NCI-H187 (cell line): ENCODE measurements at places on chromosomes 3 and 15.

GRCh38 chr3:16119887-16120286 lies 54.6 kb upstream of the GALNT15 start:
- no peak for DNase-seq

GRCh38 chr3:161567577-161568361 lies 71.2 kb downstream of the OTOL1 start:
- no peak for DNase-seq

- no peak for DNase-seq
Observed at GRCh38 chr3:171001957-171002694, 24.4 kb downstream of the SLC2A2 start.

- DNase-seq: peak; percentile 8
Observed at GRCh38 chr15:48221885-48222284, 15.8 kb downstream of the SLC12A1 start.

GRCh38 chr3:5188419-5189221 lies 1.1 kb downstream of the EDEM1 start:
- no peak for DNase-seq

DNA sequence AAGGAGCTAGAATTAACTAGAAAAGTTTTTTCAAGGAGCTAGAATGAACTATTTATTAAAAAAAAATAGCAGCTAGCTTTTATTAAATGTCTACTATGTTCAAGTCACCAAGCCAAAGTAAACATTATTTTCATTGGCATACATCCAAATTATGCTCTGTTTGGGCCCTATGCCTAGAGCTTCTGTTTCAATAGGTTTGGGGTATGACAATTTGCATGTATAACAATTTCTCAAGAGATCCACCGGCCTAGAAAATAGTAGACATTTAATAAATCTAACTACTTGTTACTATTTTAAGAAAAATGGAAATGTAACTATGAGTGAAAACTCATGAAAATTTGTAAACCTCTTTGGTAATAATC lies 8.0 kb downstream of the GABRR3 start:
- DNase-seq: no peak

DNA sequence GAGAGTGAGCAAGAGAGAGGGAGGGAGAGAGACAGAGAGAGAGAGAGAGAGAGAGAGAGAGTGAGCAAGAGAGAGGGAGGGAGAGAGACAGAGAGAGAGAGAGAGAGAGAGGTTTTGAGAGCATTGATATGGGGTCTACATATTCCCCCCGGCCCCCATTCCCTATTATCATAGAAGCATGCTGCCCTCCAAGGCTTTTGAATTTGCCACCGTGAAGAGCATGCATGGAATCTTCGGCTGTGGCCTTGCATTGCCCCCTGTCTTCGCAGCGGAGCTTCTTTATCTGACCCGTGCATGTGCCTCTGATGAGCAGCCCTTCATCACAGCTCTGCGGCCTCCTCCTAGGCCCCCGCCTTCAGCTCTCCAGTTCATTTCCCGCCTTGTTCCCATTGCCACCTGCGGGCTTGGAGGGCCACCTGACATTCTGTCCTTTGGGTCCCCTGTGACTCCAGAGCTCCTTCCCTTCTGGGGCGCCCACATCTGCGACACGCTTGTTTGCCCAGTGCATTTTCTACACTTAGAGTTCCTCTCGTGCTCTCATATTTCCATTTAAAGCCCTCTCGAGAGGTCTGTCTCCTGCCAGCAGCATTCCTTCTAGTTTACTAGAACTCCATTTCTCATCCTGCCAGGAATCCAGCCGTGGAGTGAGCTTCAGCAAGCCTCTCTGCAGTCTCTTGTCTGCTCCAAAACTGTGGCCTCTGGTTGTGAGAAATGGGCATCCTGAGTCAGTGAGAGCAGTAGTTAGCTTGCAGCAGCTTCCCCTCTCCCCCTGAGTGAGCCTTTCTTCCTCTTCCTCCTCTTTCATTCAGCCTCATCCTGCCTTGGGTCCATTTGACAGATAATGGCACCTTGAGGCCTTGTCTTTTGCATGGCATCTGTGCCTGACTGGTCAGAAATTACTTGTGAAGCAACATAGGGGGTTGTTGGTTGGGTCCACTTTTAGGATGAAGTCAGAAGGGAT lies 25.3 kb downstream of the LPP start:
- peak; percentile 89 for DNase-seq

- no peak for DNase-seq
Observed at GRCh38 chr3:15505479-15506165, 15.9 kb downstream of the COLQ start.

GRCh38 chr15:58179741-58180381 lies 41.7 kb downstream of the AQP9 start:
- no peak for DNase-seq

DNA sequence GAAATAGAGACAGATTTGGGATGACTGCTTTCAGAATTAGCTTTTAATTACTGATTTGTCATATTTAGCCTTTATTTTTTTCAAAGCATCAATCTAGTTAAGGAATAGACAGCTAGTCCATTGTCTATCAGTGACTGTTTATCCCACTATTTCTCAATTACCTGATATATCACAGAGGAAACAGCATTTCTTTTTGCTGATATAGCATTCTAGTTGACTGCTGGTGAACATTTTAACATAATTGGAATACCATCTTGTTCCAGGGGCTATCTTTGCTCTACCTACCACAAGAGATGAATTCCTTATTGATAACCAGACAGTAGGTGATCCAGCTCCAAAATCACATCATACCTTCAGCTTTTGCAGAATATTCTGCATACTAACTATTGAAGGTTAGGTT lies 982.7 kb downstream of the SQOR start:
- no peak for DNase-seq

DNA sequence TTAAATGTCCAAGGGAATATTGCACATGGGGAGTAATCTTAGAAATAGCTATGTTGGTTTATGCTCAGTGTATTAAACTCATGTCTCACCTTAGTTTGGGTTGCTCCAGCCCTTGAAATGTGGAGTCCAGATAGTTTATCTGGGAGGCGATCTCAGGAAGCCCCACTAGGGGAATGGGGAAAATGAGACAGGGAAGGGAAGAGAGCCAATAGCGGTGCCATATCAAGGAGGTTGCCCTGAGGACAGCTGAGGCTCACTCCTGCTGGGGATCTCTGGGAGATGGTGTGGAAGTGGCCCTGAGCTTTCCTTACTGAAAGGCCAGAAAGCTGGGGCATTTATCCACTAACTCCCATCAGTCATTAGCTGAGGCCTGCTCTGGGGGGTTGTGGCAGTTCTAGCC lies 43.3 kb upstream of the POLR2M start:
- DNase-seq: no peak

DNA sequence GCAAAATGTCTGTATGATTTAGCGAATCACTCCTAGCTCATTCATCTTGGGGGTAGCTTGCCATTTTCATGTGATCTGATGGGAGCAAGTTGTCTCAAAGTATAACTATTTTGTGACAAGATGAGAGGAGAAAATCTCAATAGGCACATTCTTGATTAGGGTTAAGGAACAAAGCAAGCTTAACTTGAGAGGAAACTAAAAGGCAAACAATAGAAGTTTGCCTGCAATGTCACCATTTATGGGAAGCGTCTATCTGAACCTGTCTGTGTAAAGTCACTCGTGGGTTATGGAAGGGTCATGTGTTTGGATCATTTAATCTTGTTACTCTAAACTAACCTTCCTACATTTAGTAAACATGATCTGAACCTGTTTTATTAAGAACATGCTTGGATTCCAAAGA lies 232.5 kb downstream of the CDIN1 start:
- DNase-seq: no peak

DNA sequence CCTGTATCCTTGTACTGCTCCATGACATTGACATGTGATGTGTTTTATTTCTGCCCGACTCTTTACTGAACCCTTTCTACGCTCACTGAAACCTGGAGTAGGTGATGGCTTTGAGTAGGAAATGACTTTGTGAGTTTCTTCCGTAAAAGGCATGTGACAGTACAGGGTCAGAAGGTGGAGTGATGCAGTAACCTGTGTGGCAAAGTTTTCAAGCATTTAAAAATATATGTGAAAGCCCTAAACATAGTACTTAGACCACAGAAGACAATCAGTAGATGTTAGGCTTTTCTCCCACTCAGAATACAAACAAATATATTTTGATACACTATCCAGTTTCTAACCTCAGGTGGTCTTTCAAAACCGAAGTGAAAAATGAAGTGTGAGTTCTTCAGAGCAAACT lies 31.3 kb upstream of the SACM1L start:
- DNase-seq: no peak

DNA sequence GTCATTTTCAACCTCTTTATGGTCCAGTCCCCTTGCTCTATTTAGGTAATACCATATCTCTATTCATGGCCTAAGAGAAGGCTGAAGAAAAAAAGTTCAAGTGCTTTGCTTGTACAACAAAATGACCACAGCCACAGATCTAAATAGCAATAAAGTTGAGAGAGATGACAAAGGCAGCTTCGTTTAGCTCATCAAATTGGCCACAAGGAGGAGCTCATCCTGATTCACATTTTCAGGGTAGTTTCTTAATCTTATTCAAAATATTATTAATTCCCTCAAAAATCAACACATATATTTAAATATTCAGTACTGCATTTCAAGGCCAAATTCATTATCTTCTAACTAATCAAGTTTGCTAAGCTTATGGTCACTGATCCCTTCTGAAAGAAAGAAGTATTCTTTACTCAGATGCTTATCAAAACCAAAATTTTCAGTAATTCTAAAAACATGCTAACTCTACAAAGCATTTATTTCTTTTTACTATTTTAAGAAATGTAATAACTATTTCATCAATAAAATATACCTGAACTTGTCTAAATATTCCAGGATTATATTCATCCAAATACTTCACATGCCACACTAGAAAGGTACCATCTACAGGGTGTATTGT lies 85.5 kb downstream of the DMXL2 start:
- DNase-seq: no peak

DNA sequence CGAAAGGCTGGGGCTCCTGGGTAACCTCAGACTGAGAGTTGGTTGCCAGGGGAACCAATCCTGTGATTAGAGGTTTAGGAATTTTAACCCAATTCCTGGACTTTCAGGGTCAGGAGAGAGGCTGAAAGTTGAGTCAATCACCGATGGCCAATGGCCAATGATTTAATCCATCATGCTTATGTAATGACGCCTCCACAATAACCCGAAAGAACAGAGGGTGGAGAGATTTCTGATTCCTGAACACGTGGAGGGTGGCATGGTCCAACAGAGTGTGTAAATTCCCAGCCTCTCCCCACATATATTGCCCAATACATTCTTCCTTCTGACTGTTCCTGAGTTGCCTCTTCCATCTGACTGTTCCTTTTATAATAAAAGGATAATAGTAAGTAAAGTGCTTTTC lies 137.2 kb upstream of the CBLB start:
- no peak for DNase-seq

GRCh38 chr3:31636694-31637442 lies 104.1 kb downstream of the STT3B start:
- no peak for DNase-seq

GRCh38 chr3:188278717-188279324 lies 124.9 kb downstream of the LPP start:
- peak; percentile 18 for DNase-seq

- no peak for DNase-seq
Observed at GRCh38 chr15:81948222-81948621, 97.6 kb downstream of the MEX3B start.

GRCh38 chr3:197496746-197497125 lies 59.0 kb downstream of the BDH1 start:
- no peak for DNase-seq

- DNase-seq: no peak
Observed at GRCh38 chr15:35557544-35557943, 11.6 kb upstream of the DPH6 start.

- no peak for DNase-seq
Observed at GRCh38 chr3:16911916-16912315, 27.2 kb downstream of the PLCL2 start.

DNA sequence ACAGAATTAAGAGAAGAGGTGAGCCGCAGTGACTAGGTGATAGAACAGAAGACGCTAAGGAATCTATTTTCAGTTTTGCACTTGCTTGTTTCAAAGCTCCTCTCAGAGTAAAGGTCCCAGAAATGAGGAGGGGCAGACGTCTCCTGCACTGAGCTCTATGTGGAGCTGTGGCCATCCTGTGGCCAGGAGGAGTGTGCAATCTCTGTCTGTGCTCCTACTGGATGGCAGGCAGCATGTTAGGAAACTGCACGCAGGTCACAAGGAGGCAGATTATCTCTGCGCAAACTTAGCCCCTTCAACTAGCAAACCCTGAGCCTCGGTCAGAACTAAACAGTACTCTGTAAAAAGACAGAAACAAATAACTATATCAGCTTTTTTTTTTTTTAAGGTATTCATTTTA lies 31.1 kb upstream of the PPIB start:
- no peak for DNase-seq

GRCh38 chr15:66462627-66463026 lies 34.9 kb downstream of the SNAPC5 start:
- DNase-seq: no peak

GRCh38 chr3:183210862-183211341 lies 42.2 kb upstream of the B3GNT5 start:
- DNase-seq: no peak

DNA sequence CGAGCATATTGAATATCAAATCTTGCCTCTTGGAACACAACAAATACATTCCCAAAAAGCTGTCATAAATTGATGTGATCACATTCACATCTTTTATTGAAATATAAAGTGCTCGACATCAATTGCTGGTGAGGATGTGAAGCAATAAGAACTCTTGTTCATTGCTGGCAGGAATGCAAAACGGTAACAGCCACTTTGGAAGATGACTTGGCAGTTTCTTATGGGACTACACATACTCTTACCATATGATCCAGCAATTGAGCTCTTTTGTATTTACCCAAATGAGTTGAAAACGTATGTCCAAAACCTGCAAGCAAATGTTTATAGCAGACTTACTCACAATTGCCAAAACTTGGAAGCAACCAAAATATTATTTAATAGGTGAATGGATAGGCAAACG lies 234.9 kb downstream of the CACNA2D3 start:
- DNase-seq: no peak

- no peak for DNase-seq
Observed at GRCh38 chr3:150308481-150309256, 99.4 kb upstream of the TSC22D2 start.

- DNase-seq: no peak
Observed at GRCh38 chr3:45724911-45725310, 35.7 kb downstream of the SACM1L start.

GRCh38 chr3:185912512-185912911 lies 25.3 kb downstream of the TRA2B start:
- DNase-seq: no peak

DNA sequence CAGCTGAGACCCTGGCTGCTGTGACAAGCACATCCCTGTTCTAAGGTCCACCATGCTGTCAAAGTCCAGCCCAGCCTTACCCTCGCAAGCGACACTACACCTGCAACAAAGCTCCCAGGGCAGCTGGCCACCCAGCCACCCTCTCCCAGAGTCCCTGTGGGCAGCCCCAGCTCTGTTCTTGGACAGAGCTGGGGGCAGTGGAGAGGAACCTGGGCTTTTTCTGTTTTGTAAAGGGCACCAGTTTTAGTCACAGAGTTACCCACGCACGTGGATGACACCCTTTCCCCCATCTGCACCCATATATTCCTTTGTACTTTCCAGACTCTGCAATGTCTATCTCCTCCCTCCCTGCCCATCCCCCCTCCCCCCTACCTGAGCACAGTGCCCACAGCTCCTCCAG lies 38.9 kb downstream of the ACAN start:
- no peak for DNase-seq
